Transverse colon (tissue), 4 donors: ENCODE measurements at places on chromosomes 2 and 18. TPM values are rescaled to one million over a fixed set of nuclear protein-coding genes. Genes with fewer than 3 reads are reported as not detected.

The ATP8B1 gene
- 120 TPM for total RNA-seq

DNA sequence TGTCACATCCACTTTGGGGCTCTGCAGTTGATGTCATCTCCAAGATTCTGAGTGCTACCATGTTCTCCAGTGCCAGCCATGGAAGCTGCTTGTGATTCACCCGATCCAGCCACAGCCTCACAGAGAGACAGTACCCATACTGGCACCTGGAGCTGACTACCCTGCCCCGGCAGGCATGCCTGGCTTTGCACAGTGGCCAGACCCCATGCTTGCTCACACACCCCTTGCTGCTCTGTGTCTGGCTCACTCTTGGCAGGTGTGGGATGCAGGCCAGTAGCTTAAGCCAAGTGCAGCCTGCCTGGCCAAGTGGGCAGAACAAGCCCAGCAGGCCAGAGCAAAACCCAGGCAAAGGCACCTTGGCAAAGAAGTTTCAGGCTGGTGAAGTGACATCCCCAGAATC is 828.4 kb upstream of the VRK2 start:
- DNase-seq = no peak

DNA sequence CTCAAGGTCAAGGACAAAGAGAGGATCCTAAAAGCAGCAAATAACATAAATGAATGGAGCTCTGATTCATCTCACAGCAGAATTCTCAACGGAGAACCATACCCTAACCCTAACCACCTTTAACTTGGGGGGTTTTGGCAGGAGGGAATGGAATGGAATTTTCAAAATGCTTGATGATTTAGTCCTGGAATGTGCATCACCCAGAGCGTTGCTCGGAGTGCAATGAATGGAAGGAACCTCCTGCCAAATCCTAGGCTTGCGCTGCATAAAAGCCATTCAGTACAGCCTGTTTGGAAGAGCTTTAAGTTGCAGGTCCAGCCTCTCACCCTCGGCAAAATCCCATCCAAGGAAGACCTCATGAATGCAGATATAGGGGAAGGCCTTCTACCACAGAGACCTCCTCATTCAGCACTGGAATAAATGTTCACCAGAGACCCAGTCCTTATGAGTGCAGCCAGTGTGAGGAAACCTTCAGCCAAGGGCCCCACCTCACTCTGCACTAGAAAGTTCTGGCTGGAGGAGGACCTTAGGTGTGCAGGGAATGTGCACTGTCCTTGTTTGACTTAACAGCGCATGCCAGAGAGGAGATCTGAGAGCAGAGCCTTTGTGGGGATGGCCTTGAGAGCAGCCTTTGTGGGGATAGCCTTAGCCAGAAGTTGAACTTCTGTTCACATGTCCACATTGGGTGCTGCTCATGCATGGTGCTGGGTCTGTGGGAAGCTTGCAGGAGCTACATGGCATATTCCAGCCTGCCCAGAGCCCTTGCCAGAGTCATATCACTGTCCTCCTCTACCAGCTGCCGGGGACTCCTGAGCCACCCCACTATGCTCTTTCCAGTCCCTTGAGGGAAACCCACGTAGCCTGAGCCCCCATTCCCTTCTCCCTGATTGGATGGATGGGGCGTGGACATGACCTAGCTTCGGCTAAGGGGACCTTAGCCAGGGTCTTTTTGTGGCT is 30.5 kb downstream of the ASB1 start:
- no peak for DNase-seq

GRCh38 chr2:157792335-157793052 is 83.6 kb downstream of the ACVR1 start:
- DNase-seq = no peak

The KLHL41 gene
- total RNA-seq = 1.1 TPM

DNA sequence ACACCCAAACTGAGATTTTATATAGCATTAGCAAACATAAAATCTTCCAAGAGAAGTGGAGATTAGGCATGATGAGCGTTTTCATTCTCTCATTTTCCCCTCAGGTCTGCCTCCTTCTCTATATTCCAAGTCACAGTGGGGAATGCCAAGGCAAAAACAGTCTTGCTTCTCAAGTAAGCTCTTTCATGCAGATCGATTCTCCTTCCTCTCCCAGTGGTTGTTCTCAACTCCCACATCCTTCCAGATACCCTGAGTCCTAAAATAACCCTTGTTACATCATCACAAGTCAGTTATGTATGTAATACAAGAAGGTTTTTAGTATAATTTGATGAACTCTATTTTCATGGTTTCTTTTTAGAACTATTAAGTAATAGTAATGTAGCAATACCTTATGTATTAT is 150.6 kb downstream of the TXNL1 start:
- DNase-seq = no peak

GRCh38 chr18:10726198-10727068 is 200.6 kb downstream of the NAPG start:
- DNase-seq = no peak

The DUSP2 gene
- total RNA-seq = 1.6 TPM
